Activated naive CD4-positive, alpha-beta T cell treated with anti-CD3 and anti-CD28 coated beads, Interleukin-2, amount 50 U/mL, for 16 hours (primary cell): ENCODE measurements at places on chromosomes 1 and 21.
A peak's percentile ranks its signal among the peaks of the same experiment; 100 is the strongest.

DNA sequence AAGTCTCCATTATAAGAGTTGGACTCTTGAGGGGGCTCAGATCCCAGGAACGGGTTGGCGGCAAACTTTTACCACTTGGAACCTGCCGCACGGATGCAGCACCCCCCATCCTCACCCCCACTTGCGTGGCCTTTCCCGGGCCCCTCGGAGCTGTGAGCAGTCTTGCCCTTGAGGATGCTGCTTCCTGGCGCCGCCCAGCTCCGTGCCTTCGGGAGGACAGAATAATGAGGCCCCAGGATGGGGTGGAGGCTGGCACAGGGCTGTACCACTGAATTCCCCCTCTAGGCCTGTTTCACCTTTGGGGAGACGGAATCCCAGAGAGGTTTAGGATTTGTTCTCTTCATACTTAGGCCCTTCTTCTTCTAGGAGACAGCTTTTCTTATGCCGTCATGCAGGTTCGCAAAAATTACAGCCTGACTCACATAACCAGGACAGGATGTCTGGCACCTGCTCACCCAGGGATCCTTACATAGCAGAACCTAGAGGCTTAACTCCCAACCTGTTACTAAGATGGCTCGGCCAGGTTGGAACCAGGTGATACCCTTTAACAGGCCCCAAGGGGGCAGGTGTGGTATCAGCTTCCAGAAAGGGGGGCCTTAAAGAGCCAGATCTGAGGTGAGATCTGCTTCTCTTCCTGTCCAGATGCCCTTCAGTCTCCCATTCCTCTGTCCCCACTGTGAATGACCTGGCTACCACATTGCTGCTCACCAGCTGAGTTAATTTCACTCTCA is 1.5 kb downstream of the TRNP1 start:
- DNase-seq: no peak

DNA sequence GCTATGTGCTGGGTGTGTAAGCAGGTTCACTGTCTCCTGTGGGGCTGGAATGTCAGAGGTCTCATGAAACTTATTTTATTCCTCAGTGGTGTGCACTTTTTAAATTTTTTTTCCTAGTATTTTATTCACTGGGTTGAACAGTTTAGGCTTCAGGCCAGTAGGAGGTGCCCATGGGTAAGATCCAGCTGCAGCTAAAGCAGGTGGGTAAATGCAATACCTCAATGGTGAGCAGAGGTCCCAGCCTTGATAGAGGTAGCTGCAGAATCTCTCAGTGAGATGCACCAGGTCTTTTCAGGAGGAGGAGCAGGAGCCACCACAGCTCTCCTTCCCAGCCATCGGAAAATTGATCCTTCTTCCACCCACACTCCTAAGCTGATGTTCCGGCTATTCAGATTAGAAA is 12.6 kb upstream of the OR6N2 start:
- DNase-seq: peak; percentile 43

- DNase-seq: no peak
These were observed 36.1 kb downstream of the ZBTB40 start for GRCh38 chr1:22487781-22488180.

- DNase-seq: no peak
These were observed 92.3 kb downstream of the MRPL37 start for GRCh38 chr1:54292002-54292911.

- no peak for DNase-seq
These were observed 53.5 kb upstream of the CTTNBP2NL start for GRCh38 chr1:112342558-112342957.

GRCh38 chr1:182740120-182740519 is 49.5 kb upstream of the NPL start:
- DNase-seq: no peak

- no peak for DNase-seq
These were observed 106.7 kb upstream of the ADAR start for GRCh38 chr1:154714638-154715037.

DNA sequence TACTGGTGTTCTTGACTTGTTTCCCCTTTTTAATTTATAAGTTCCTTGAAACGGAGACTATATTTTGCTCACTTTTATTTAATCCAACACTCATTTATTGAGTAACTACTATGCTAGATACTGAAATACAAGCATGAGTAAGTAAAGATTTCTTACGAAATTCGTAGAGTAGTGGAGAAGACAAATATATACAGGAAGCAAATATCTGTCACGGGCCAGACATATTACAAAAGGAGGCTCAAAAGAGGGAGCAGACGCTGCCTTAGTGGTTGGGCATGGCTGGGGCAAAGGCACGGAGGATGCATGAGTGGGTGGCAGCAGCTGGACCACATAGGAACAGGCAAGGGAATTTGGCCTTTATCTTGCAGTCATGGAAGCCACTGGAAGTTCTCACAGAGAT is 6.8 kb downstream of the NCF2 start:
- DNase-seq: no peak

DNA sequence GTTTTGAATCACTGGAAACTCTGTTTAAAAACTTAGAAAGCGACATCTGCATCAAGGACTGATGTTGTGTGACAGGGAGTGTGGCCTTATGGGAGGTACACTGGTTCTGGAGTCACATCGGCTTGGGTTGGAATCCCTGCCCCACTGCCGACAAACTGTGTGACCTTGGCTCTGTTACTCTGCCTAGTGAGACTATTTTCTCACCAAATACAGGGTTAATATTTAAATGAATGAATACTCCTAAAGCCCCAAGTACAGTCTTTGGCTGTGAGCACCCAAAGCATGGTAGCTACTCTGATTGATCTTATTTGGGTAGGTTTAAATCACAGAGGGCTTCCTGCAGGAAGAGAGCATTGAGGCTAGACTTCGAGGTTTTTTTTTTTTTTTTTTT is 102.0 kb downstream of the ACTL8 start:
- DNase-seq: no peak

DNA sequence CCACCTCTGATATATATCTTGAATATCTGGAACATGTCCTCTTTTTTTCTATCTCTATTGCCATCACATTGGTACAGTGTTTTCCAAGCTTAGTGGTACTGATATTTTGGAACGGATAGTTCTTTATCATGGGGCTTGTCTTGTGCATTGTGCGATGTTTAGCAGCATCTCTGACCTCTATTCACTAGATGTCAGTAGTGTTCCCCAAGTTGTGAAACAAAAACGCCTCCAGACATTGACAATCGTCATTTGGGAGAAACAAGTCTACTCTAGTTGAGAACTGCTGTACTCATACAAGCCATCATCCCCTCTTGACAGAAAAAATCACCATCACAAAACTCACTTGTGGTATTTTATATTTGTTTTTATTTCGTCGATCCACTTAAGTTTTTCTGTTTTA is 79.7 kb upstream of the CHODL start:
- DNase-seq: no peak

DNA sequence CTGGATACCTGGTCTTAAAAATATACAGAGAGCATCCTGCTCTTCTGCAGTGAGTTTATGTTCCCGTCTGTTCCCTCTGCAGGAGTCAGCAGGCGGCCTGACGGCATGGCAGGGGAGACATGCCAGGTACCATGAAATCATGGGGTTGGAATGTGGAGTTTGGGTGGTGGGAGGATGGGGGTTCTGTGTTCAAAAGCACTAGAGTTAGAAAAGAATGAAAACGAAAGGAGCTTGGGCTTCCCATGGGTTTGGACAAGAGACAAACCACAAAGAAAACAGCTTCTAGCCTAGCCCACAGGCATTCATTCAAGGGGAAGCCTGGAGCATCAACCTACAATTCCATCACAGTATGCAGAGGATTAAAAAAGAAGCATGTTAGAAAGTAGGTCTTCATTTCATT is 59.9 kb downstream of the WARS2 start:
- no peak for DNase-seq
